ENCODE measurements at places on chromosomes 2 and 18.

- no peak for DNase-seq
Observed at GRCh38 chr18:73835039-73835438, 312.6 kb downstream of the FBXO15 start.

GRCh38 chr2:42828487-42829425 lies 36.4 kb upstream of the HAAO start:
- peak; percentile 79 for DNase-seq

DNA sequence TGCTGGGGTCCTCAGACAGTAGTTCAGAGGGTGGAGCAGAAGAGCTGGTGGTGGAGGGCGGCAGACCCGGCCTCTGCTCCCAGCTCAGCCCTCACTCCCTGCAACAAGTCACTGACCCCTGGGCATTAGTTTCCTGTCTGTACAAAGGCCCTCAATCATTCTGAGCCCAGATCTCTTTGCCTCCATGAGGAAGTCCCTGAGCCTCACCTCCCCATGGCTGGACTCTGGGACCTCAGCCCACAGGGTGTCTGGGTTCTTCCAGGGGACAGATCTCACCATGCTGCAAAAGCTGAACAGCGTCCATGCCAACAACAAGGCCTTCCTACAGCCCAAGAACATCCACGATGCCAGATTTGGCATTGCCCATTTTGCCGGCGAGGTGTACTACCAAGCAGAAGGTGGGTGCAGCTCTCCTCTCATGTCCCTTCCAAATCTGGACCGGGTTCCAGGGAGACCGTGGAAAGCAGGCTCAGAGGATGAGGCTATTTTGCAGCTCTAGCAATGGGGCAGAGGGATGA lies 49.1 kb downstream of the MYO7B start:
- peak; percentile 8 for DNase-seq

- no peak for DNase-seq
Observed at GRCh38 chr2:121387591-121388325, 102.8 kb upstream of the TFCP2L1 start.

DNA sequence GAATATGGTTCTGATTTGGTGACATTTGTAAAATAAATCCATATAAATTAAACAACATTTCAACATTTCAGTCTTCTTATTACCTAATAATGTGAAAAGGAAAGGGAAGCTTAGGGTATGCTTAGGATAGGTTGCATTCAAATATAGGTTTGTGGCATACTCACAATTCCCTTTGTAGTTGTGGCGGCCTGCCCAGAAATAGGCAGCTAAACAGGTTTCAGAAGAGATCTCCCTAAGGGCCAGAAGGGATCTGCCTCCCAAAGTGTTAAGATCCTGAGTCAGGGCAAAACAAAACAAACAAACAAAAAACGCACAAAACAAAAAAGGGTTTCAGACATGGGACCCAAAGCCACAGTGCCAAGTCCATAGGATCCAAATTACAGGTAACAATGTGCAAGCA lies 41.4 kb upstream of the TCF7L1 start:
- no peak for DNase-seq

Data from activated T-cell treated with anti-CD3 and anti-CD28 coated beads, Interleukin-2, amount 50 U/mL, for 24 hours (primary cell).